ENCODE measurements at places on chromosomes 4 and X.

DNA sequence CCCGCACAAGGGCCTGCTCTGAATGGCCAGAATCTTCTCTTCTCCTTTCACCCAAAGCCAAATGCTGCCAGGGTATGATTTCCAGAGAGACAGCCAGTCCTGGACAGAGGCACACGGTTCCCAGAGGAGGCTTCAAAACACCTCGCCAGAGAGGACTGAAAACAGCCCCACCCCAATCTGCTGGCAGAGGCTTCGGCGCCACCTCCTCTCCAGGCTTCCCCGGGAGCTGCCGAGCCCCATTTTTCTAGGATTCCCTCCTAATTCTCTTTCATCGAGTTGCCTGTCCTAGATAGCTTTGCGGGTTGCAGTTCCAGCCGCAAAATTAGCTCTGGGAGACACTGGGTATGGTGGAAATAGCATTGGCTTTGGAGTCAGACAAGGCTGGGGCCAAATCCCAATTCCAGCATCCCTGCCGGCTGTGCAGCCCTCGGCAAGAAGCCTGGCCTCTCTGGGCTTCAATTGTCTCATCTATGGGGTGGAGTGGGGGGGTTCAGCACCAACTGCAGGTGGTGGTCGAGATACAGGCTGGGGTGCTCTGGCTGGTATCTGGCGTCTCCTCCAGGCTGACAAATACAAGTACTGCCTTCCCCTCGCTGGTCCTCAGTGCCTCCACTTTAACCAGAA lies 22.6 kb downstream of the PPP2R2C start:
- no peak for DNase-seq

DNA sequence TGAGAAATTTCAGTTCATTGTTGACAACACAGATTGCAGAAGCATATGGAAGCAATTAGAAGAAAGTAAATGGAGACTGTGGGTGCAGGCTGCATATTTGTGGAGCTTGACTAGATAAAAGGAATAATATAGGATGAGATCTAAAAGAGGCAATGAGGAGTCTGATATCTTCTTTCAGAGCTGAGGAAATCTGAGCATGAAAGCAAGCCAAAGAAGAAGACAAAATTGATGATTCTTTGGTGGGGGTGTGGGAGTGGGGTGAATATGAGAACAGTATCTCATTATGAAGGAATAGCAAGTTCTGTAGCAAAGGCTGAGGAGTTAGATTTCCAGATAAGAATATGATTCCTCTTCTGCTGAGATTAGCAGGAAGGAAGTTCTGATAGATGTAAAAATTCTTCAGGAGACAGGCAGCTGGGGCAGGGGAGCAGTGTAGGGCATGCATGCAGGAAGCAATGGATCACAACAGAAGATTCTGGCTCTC lies 6.1 kb upstream of the PDHA2 start:
- no peak for DNase-seq

- DNase-seq = no peak
Measured at GRCh38 chr4:7003879-7004240, 39.3 kb upstream of the TADA2B start.

- peak; percentile 46 for DNase-seq
Measured at GRCh38 chr4:169272265-169272886, 1.6 kb upstream of the SH3RF1 start.

- no peak for DNase-seq
Measured at GRCh38 chrX:138756234-138756633, 44.7 kb upstream of the FGF13 start.

GRCh38 chr4:34891892-34892291 lies 1352.4 kb downstream of the ARAP2 start:
- DNase-seq = no peak

All from germinal center (tissue), 1 donor.